ENCODE measurements at places on chromosomes 6 and 20.

GRCh38 chr20:34437330-34437986 lies 74.4 kb downstream of the ITCH start:
- DNase-seq: no peak

GRCh38 chr6:74834967-74835366 lies 370.9 kb downstream of the COL12A1 start:
- DNase-seq: no peak

- DNase-seq: peak; percentile 55
Observed at GRCh38 chr6:41039060-41039998, at the start of gene UNC5CL. UNC5CL (minus strand) TSS chr6:41039221; CDS start chr6:41035074, 4,147 bp downstream.

DNA sequence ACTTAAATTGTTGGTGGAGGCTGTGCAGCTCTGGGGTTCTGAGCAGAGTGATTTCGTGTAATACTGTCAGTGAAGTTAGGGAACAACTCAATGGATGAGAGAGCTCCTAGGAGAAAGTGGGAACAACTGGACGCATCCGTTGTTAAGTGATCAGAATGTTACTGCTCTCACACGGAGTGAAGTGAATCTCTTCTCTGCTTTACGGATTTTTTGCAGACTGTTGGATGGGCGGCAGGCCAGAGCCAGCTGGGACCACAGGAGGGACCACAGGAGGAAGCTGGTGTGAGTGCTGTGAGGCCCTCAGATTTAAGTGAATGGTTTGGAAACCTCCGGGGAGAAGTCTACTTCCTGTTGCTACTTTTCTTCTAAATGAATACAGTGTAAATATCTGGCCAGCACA lies 23.7 kb upstream of the PPP1R14C start:
- DNase-seq: no peak

- no peak for DNase-seq
Observed at GRCh38 chr6:168377856-168378832, 58.6 kb upstream of the DACT2 start.

GRCh38 chr6:84033523-84034451 lies at the start of gene MRAP2:
MRAP2 (plus strand) TSS chr6:84033772; CDS start chr6:84055319, 21,547 bp downstream.
- DNase-seq: peak; percentile 40

- no peak for DNase-seq
Observed at GRCh38 chr20:17786221-17786718, 86.5 kb downstream of the BANF2 start.

DNA sequence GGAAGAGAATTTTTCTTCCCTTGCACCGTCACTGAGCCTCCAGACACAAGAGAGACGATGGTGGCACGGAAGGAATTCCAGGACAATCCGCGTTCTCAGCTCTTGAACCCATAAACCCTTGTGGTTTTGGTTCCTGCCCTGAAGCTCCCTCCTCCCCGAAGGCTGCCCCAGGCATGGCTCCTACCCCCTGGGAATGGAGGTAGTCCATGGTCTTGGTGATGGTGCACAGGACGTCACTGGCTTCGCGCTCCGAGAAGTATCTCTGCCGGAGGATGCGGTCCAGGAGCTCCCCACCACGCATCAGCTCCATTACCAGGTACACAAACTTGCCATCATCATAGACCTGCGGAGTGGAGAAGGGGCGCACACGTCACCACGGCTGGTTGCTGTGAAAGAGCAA lies 47.5 kb upstream of the MPC1 start:
- DNase-seq: no peak

- DNase-seq: no peak
Observed at GRCh38 chr20:32132911-32133549, 23.5 kb downstream of the TM9SF4 start.

- no peak for DNase-seq
Observed at GRCh38 chr20:58751979-58752378, 59.4 kb downstream of the NPEPL1 start.

GRCh38 chr20:62394248-62395245 lies 7.6 kb downstream of the RPS21 start:
- DNase-seq: no peak

DNA sequence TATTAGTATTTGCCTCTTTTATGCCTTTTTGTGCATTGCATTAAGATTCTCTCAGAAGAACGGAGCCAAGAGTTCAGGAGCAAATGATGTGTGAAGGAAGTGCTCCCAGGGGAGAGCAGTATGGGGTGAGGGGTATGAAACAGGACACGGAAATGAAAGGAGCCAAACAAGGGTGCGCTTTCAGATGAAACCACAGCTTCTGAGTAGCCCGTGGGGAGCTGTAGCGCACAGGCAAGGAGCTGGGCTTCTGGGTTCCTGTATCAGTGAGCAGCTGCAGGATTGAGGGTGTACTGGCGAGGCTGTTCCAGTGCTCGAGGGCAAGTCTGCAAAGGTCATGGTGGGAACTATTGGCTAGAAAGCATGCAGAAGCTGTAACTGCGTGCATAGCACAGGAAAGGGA lies 25.4 kb downstream of the ANKEF1 start:
- no peak for DNase-seq
